ENCODE measurements at places on chromosomes 16 and 17.

DNA sequence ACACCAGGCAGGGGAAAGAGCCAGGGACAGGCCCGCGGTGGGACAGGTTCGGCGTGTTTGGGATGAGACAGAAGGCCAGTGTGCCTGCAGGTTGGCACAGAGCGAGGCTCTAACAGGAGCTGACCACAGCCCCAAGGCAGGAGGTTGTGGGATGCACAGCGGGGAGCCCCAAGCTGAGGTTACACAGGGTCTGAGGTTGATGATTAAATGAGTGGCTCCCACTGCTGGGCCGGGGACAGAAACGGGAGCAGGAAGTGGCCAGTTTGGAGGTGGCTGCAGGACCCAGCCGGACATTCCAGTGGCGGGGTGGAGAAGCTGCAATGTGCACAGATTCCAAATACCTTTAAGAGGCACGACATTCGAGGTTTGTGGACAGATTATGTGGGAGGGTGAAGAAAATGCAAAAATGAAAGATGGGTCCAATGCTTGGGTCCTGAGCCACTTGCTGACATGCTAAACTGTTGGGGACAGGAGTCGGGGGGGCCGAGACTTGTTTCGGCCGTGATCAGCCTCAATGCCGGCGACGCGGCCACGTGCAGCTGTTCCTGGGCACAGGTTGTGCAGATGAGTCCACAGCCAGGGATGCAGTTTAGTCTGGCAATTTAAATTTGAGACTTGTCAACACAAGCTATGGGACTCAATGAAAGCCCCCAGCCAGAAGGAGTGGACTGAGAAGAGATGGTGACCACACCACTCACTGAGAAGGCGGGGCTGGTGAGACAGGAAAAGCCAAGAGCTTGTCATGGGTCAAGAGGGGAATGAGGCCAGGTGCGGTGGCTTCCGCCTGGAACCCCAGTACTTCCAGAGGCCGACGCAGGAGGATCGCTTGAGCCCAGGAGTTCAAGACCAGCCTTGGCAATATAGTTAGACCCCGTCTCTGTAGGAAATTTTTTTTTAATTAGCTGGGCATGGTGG is 8.7 kb downstream of the ENPP7 start:
- DNase-seq: no peak

- DNase-seq: no peak
These were observed 20.1 kb downstream of the RAB11FIP3 start for GRCh38 chr16:445566-445965.

GRCh38 chr17:9240659-9241370 is 219.5 kb downstream of the NTN1 start:
- peak; percentile 64 for DNase-seq

DNA sequence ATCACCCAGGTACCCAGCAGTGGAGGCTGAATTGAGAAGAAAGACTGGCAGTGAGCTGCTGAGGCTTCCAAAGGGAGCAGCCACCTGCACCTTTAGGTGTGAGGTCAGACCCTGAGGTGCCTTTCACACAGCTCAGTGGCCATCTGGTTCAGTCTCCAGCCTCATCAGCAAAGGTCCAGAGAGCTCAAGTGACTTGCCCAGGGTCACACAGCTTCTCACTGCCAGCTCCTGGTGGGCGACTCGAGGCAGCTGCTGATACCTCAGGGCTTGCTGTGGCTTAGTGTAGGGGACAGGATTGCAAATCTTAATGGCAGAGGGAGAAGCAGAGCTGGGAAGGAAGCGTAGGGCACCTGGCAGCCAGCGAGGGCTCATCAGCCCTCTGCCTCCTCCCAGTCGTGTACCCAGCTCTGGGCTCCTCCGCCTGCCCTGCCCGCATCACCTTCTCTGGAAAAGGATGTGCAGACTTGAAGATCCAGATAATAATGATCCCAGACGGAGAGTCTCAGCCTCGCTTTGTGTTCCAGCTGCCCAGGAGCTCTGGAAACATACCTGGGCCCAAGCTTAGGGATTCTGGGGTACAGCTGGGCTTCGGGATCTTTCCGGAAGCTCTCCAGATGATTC is 165.3 kb upstream of the GSE1 start:
- DNase-seq: no peak

- no peak for DNase-seq
These were observed 17.1 kb downstream of the TMIGD1 start for GRCh38 chr17:30316736-30317135.

Data from renal cortex interstitium (tissue), 15 donors.